ENCODE measurements at places on chromosomes 6 and 20.

DNA sequence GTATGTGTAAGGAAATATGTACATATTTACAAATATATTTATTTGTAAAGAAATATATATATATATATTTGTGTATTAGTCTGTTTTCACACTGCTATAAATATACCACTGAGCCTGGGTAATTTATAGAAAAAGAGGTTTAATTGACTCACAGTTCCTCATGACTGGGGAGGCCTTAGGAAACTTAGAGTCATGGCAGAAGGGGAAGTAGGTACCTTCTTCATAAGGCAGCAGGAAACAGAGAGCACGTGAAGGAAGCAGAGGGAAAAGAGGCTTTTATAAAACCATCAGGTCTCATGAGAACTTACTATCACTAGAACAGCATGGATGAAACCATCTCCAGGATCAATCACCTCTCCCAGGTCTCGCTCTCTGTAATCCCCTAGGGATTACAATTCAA is 644.5 kb upstream of the HS3ST5 start:
- no peak for DNase-seq

GRCh38 chr6:148507774-148508173 is 165.1 kb downstream of the SASH1 start:
- no peak for DNase-seq

GRCh38 chr6:125507987-125508655 is 206.4 kb upstream of the HDDC2 start:
- DNase-seq: no peak

- DNase-seq: no peak
These were observed 2.8 kb upstream of the RNF8 start for GRCh38 chr6:37351027-37351426.

DNA sequence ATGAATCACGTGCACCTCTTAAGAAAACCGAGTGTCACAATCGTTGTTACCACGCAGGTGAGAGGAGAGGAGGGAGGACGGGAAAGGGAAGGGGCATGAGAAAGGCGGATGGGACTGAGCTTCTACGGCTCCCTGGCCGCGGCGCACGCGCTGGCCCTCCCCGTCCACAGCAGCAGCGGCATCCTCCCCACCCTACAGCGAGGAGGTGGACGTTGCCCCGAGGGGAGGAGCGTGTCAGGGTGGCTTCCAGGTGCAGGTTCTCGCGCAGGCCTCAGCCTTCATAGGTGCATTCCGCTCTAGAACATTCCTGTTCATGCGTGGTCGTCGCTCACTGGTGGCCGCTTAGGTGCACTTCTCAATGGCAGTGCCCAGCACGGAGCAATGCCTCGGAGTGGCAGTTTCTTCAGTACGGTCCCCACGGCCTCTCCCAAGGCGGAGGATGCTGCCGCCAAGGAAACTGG is 29.7 kb upstream of the AFDN start:
- no peak for DNase-seq

- DNase-seq: no peak
These were observed 18.4 kb downstream of the UBE3D start for GRCh38 chr6:83047065-83047754.

DNA sequence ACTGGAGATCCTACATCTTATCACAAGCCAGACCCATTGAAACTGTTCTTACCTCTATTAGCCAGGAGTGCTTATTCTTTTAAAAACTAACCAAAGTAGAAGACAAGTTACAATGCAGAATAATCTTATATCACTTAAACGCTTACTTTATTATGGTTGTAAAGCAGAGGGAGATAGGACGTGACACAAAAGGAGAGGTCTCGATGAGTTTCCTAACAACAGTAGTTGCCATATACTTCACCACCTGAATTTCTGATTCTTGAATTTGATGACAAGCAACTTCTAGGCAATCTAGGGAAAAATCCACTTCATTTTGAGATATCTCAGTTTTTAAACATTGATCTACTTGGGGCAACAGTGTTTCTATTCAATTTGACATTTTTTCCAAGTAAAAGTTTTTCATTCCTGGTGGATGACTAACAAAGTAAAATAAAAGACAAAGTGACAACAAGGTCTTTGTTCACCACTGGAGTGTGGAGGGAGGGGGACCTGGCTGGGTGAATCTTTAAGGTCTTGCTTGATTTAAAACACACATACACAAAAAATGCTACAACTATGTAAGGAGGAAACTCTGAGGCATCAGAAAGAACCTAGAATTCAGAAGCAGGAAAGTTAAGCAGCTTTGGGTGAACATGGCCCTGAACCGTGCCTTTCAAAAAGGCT is 110.9 kb downstream of the SMLR1 start:
- DNase-seq: no peak
